NCI-H524 treated with DMSO at 0.1 percent for 48 hours (cell line): ENCODE measurements at places on chromosomes 7 and 10.

DNA sequence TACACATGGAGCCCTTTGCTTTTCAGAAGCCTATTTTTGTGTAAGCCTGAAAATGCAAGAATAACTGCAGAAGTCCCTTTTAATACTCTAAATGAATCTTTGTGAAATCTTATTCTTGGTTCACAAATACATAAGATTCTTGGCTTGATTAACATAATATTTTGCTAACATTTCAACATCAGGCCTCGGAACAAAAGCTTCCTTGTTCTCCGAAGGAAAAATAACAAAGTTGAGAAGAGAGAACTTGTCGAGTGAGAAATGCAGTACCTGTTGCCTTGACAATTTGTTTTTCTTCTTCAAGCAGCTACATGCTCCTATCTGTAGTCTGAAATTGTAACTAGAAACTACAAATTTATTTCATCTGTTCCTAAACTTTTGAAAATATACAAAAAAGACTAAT lies 8.5 kb downstream of the NT5C2 start:
- DNase-seq: no peak

- DNase-seq: peak; percentile 73
Measured at GRCh38 chr7:7498856-7499255, 36.8 kb downstream of the COL28A1 start.

GRCh38 chr10:65501259-65501658 lies 1424.6 kb upstream of the LRRTM3 start:
- no peak for DNase-seq

- DNase-seq: no peak
Measured at GRCh38 chr7:138957753-138958390, 23.3 kb downstream of the KIAA1549 start.

DNA sequence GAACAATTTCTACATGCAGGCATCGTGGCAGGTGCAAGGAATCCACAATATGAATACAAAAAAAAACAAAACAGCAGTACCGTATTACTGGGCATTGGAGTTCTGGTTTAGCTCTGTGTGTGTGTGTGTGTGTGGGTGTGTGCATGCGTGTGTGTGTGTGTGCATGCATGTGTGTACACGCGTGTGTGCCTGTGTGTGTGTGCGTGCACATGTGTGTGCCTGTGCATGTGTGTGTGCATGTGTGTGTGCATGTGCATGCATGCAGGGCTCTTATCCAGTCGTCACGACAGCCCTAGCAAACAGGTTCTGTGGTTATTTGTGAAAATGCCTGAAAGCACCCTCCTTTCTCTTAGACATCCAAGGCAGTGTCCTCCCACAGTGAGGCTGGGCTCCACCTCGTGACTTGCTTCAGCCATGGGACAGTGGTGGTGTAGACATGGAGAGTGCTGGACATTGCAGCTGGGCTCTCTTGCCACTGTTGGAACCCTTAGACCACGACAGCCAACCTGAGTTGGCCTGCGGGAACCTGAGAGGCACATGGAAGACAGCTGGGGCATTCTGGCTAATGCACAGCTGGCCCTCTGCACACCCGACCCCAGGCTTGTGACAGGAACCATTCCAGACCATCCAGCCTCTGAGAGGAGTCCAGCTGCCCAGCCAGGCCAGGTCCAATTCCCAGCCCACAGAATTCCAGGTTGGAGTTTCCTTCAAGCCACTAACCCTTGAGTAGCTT lies 173.4 kb upstream of the SHH start:
- DNase-seq: no peak

- DNase-seq: no peak
Measured at GRCh38 chr10:62689712-62690111, 114.8 kb upstream of the ADO start.

DNA sequence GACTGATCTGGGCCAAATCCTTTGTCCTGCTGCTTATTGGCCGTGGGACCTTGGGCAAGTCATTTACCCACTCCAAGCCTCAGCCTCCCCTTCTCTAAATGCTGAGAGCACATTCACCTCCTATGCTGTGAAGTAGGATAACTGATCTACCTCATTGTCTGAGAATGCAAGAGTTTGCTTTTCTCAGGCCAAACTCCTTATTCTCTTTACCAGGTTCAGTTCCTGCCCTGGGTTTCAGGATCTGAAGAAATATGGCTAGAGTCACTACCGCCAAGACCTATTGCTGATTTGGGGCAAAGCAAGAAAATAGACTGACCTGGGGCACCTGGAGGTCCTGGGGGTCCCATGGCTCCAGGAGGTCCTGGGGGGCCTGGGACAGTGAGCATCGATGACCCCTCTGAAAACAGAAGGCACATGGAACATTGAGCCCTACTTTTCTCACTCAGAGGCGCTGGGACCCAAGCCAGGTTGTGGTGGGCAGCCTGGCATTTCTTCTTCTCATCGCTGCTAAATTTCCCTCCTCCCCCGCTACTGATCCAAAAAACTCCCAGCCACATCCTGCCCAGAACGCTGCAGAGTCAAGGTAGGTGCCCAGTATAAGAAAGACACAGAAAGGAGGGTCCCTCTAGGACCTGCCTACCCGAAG lies 42.4 kb downstream of the COL17A1 start:
- DNase-seq: no peak

- no peak for DNase-seq
Measured at GRCh38 chr7:99001482-99002147, 123.3 kb downstream of the TRRAP start.

GRCh38 chr7:157412021-157412443 lies 75.2 kb downstream of the DNAJB6 start:
- DNase-seq: no peak

GRCh38 chr7:105838627-105839231 lies 37.7 kb downstream of the ATXN7L1 start:
- no peak for DNase-seq

GRCh38 chr10:77104459-77104980 lies 533.1 kb downstream of the KCNMA1 start:
- DNase-seq: no peak

DNA sequence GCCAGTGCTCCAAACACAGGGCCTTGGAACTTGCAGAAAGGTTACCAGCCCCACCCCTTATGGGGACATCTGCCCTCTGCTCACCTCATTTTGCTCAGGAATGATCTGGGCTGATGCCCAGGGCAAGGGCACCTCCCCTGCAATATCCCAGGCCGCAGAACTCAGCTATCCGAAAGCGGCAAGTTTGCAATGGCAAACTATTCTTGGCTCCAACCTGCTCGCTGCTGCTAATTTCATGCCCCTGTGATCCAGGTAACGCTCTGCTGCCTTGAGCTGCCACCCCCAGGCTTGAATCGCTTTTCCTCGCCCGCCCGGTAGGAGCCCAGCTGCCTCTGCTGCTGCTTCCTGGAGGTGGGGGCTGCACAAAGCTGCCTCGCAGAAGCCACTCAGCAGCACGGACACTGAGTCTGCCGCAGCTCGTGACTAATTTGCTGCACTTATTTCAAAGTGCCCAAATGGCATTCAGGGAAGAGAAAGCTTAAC lies 18.2 kb downstream of the SLC29A3 start:
- DNase-seq: no peak

DNA sequence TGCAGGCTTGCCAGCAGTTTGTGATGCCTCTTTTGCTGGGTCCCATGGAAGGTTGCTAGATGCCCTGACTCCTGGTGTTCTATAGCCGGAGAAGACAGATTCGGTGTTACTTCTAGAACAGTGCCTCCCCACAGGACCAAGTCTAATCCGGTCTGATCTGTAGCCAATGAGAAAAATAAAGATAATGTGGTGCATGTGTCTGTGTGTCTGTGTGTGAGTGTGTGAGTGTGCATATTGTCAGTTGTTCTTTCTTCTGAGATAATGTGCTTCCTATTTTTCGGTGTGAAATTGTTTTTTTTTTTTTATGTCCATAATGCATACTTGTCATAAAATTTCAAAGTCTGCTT lies 29.7 kb upstream of the ZNRF2 start:
- no peak for DNase-seq

GRCh38 chr7:142796001-142796500 lies 25.3 kb downstream of the PRSS2 start:
- DNase-seq: no peak

DNA sequence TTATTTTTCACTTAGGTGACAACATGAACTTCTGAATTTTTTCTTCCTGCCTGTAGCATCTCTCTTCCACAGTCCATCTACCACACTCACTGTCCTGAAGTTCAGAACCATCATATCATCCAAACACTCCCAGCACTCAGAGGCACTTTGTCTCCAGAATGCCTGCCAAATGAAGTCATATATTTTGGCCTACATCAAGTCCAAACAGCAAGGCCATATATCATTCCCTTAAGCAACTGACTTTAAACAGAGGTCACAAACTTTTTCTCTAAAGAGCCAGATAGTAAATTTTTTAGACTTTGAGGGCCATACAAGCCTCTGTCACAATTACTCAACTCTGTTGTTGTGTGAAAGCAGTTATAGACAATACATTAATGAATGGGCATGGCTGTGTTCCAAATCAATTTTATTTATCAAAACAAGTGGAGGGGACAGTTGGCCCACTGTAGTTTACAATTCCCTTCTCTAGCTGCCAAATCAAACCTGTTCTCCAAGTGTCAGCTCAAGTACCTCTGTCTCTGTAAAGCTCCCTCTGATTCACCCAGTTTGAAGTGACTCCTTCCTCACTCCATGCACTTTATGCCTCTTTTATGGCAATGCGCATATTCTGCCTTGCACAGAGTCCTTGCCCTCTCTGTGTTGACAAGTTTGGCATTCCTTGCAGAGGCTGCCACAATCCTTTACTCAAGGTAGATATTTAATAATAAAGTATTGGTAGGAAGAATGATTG lies 305.7 kb downstream of the FZD1 start:
- DNase-seq: no peak

DNA sequence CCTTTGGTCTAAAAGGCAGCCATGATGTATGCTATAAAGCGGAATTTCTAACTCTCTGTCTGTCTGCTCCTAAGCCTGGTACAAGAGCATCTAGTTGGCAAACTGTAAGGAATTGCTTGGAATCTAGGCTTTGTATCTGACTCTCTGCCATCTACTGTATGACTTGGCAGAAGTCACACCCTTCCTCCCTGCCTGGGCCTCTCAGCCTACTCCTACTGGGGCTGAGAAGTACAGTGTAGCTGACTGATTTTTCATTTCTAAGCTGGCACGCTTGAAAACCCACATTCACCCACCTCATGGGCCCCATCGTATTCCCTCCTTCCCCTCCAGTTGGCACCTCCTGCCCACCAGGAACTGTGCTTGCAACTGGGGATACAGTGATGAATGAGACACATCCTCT lies 435.2 kb downstream of the PLXNA4 start:
- DNase-seq: no peak

DNA sequence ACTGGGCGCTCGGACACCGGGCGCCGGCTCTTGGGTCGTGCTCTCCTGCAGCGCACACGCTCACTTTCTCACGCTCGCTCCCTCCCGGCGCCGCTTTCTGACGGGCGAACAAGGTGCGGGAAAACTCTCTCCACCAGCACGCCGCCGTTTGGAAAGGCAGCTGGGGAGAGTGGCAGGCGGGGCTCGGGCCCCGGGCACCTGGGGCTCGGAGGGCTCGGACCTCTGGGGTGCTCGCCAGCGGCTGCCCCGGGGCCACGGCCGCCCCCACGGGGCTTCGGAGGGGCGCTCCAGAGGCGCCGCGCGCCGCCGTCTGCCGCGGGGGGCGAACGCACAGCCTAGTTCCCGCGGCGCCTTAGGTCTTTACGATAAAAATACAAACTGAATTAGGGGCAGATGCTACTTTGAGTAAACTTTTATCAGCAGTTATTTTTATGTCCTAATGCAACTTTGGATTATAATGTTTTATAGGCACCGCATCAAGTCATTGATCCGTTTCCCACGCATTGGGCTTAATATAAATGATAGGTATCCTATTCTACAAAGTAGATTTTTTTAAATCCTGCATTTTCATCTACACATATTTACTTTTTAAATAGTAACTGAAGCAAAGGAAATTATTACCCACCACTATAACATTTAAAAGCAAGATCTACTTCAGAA lies 535 bp upstream of the EPC1 start:
- DNase-seq: no peak

- DNase-seq: no peak
Measured at GRCh38 chr7:158011941-158012340, 575.7 kb downstream of the PTPRN2 start.

- DNase-seq: no peak
Measured at GRCh38 chr7:87356448-87356847, 11.0 kb downstream of the CROT start.

DNA sequence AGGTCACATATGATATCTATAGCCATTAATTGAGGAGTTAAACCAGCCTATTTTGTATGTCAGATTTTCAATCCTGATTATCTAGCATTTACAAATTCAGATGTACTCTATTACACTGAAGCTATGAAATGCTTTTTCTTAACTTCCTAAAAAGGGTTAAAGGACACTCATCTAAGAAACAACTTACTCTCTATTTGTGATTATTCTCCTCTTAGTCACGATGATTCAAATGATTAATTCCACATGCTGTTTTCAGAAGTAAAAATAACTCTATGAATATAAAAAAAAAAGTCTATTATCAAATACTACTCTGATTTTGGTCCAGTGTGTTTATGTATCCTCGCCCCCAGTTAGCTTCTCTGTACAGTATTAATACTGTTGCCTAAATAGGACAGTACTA lies 1199.9 kb downstream of the GATA3 start:
- no peak for DNase-seq

GRCh38 chr10:92572362-92573090 lies 1.4 kb downstream of the IDE start:
- no peak for DNase-seq

DNA sequence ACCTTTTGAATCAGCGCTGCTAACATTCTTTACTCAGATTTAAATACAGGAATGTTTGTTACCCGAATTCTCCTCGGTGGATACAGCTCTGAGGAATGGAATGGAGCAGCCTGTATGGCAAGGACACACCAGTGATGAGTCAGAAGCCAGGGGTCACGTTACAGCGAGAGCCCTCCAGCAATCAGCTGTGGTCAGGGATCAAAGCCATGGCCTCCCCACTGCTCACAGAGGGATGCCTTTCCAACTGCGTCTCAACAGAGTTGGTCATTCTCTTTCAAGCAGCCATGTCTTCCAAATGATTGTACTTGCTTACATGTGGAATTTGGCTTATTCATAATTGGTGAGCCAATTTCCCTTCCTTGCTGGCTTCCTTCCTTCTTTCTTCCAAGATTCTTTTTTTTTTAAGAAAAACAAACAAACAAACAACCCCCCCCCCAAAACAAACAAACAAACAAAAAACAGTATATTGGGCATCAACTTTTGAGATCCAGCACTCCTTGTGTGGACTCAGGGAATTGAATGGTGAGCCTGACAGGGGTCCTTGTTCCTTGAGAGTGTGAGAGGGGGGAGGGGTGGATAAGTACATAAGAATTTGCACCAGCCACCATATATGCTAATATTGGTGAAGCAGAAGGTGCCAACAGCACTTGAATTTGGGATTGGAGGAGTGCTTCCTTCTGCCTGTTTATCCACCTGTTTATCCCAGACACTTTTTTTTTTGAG lies 100.2 kb downstream of the ATXN7L1 start:
- peak; percentile 13 for DNase-seq

- DNase-seq: no peak
Measured at GRCh38 chr10:121540732-121541395, 57.4 kb downstream of the FGFR2 start.

- DNase-seq: no peak
Measured at GRCh38 chr7:17368856-17369524, 70.5 kb downstream of the AHR start.
